ENCODE measurements at places on chromosomes 5 and 9.

GRCh38 chr9:37471942-37472684, 6.9 kb upstream of the ZBTB5 start:
- peak; percentile 74 for DNase-seq

DNA sequence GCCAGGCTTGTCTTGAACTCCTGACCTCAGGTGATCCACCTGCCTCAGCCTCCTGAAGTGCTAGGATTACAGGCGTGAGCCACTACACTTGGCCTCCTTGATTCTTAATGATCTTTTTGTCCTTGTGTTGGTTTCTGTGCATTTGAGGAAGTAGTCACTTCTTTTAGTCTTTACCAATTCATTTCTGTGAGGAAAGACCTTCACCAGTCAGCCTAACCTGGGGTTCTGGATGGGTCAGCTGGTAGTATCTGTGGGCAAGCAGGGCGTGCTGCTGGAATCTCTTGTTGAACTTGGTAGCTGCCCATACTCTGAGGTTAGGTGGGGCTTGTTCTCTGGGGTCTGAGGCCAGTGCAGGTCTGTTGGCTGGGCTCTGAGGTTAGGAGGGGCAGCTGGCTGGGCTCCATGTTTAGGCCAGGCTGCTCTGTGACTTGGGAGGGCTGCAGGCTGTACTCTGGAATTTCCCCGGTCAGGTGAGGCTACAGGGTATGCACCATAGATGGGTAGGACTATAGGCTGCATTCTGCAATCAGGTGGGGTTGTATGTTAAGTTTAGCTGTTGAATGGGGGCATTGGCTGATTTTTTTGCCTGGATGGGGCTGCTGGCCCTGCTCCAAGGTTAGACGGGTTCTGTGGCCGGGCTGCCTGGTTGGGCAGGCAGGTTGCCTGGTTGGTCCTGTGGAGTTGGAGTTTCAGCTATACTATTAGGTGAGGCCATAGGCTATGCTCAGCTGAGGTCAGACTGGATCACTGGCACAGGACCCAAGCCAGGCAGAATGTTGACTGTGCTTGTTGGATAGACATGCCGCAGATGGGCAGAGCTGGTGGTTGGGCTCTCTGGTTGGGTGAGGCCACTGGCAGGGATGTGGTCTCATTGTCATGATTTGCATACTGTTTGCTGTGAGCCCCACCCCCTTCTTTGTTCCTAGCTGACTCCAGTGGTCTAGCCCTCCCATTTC, 19.2 kb downstream of the UBAP1 start:
- no peak for DNase-seq

- DNase-seq = no peak
Observed at GRCh38 chr9:36834736-36835135, 199.3 kb downstream of the PAX5 start.

DNA sequence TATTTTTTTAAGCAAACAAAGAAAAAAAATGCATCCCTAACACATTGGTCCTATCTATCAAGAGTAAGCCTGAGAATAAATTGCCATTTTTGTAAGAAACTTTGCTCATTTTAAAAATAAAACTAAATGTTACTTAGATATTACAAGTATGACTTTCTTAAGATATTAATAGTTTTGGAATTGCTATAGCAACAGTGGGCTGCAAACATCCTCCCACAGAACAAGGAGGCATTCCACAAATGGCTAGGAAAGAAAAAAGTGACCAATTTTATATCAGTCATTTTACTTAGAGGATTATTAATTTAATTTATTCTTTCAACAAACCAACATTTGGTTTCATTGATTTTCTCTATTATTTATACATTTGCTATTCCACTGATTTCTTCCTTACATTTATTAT, 63.7 kb downstream of the LURAP1L start:
- DNase-seq = peak; percentile 45

DNA sequence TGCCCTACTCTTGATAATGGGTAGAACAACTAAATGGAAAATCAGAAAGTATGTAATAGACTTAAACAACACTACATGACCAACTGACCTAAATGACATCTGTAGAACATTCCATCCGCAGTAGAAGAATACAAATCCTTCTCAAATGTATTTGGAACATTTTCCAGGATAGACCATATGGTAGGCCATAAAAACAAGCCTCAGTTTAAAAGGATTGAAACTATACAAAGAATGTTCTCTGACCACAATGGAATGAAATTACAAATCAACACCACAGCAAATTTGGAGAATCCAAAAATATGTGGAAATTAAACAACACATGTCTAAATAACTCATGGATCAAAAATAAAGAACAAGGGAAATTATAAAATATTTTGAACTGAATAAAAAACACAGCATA, 189.2 kb downstream of the NDUFS4 start:
- DNase-seq = peak; percentile 7

- DNase-seq = peak; percentile 73
Observed at GRCh38 chr5:95530416-95530815, 24.4 kb downstream of the SKIC3 start.

DNA sequence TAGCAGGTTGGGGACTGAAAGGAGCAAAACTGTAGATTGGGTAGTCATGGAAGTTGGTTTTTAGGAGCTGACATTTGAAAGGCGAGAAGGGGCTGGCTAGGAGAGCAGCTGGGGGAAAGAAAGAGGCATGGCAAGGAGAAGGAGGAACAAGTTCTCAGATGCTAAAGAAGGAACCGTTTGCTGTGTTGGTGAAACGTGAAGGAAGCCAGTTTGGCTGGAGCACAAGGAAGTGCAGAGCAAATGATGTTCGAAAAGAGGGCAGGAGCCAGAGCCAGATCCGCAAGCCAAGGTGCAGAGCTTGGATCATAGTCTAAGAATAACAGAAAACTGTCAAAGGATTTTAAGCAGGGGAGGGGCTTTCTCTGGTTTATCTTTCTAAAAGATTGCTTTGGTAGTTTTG, 276.6 kb downstream of the ASTN2 start:
- no peak for DNase-seq

DNA sequence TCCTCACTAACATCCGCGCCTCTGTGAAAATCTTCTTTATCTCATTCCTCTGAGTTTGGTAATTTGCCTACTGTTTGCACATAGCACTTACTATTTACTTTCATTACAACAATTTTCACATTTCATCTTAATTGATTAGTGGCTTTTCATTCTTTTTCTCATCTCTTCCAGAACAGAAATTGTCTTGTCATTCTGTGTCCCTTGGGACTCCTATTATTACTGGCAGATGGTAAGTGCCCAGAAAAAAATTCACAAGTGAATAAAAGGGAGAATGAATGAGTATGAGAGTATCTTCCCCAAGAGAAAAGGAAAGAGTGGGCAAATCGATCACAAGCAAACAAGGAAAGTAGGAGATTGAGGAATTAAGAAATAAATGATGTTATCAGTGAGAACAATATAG, 876.1 kb downstream of the TLE4 start:
- no peak for DNase-seq

DNA sequence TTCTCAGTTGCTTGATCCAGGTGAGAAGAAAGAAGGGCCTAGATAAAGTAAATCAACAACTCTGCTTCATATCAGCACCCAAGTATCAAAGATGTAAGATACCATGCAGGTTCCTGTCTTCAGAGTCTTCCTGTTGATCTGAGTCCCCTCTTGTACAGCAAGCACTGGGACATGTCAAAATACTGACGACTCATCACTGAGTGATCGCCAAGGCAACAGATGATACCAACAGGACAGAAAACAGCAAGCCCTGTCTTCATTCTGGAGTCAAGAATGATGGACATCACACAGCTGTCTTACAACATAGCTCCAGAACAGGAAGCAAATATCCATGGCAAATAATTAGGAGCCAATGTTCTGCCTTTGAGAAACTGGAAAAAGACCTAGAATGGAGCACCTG, 83.7 kb downstream of the TARS1 start:
- DNase-seq = no peak

DNA sequence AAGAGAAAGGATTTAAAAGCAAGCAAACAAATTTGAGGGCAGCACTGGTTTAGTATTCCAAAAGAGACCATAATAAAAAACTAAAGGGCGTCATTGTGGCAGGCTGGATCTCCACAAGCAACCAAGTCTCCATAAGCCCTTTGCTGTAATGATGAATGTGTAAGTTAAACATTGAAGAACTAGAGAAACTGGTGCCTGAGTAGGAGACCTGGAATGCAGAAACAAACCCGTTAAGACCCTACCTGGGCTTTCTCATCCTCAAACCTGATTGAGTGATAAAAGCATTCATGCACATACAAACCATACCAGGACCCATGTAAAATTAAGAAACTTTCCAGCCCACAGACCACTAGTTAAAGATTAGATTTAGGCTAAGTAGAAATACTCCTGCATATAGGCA, 1.9 kb upstream of the SCGB3A2 start:
- DNase-seq = no peak

DNA sequence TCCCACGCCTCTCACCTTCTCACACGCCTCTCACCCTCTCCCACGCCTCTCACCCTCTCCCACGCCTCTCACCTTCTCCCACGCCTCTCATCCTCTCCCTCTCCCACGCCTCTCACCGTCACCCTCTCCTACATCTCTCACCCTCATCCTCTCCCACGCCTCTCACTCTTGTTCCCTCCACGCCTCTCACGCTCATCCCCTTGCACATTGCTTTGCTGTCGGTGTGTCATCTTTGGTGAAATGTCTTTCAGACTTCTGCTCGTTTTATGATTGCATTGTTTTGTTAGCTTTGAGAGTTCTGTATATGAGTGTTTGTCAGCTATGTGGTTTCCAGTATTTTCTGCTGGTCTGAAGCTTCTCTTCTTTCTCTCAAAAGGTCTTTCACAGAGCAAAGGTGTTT, 102.7 kb downstream of the EHMT1 start:
- no peak for DNase-seq

DNA sequence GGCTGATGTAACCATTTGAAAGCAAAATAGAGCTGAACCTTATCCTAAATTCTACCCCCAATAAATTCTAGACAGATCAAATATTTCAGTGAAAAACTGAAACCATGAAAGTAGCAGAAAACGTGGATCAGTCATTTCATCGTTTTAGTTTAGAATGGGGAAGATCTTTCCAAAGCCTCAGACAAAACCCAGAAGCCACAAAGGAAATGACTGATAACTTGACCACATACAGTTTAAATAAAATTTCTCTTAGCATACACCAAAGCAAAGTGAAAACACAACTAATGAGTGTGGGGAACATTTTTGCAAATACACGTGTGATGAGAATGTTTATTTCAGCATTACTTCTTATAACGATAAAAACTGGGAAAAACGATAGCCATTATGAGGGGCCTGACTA, 284.8 kb downstream of the ADGRV1 start:
- DNase-seq = no peak

GRCh38 chr5:108093186-108093585, 288.7 kb downstream of the FBXL17 start:
- DNase-seq = peak; percentile 59

DNA sequence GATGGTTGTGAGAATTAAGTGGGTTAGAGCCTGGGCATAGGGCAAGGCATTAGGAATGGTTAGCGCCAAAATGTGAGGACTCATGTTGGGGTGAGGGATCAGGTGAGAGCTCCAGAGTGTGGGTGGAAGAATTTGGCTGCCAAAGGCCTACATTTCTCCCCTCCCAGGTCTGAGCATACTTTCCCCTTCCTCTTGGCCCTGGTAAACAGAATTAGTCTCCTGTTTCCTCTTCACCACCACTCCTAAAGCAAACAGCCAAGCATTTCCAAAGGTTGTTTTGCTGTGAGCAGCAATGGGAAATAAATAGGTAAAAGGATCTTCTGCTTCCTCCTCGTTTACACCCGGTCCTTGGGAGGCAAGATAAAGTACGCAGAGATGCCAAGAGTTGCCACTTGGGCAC, 132.5 kb downstream of the ZSWIM6 start:
- no peak for DNase-seq

DNA sequence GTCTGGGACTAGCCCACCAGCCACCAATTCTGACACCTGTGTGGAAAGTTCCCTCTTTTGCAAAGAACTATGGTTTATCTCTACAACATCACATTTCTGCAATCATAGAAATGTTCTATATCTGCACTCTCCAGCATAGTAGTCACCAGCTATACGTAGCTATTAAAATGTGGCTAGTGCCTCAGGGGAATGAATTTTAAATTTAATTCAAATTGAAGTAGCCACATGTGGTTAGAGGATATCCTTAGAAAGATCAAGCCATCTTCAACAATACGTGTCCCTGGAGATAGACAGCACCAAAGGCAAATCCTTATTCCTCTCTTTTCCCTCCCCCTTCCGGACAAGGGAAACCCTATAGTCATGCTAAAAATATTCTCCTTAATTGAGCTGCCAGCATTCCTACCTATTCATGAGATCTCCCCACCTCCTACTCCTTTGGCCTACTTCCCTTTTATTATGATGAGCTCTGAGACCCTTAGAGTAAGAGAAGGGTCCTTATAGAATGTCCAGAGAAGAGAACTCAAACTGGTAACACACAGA, 11.1 kb downstream of the LCP2 start:
- DNase-seq = no peak
